ENCODE measurements at places on chromosomes 1 and 21.

DNA sequence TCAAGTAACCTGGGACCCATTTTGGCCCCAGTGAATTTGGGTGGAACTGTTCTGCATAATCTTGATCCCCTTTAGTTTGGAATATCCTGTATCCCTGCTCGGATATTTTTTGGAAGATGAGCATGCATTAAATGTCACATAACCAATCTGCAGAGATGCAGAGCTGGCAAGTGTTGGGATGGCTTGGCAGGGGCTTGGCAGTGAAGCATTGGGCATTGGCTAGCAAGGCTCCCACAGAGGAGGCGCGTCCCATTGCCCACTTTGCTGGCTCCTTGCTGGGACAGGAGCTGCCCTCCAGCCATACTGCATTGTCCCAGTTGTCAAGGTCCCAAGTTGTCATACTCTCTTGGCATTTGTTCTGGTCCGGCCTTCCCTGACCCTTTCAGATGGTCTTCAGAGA is 29.9 kb downstream of the LAMC2 start:
- DNase-seq, result no peak

DNA sequence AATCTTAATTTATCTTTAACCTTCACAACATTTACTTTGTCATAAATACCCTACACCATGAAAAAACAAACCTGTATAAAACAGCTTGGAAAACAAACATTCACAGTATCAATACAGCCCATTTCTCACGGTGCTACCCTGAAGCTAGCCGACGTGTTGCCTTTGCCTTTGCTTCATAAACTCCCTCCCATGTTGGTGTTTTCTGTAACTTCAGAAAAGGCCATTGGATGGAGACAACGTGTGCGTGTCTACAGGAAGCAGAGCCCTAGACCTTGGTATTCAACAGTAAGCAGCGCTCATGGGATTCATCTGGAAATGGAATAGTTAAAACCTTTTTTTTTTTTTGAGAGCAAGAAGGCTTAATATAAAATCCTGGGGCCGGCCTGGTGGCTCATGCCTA is 7.2 kb upstream of the PRDM15 start:
- no peak for DNase-seq

DNA sequence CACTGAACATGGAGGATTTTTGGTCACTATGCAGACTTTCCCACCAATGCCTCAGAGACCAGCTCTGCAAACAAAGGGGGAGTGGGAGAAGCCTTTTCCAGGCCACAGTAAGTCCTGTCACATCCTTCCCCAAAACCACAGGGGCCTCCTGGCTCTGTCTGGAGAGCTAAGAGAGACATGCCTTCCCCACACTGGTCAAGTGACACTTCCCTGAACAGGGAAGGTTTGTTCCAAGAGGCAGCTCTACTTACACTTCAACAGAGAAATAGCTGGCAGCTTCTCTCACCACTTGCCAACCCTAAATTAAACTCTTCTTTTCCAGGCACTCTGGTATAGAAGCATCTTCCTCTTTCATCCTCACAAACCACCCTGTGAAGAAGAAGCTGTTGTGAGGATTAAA is 39.7 kb downstream of the EDN2 start:
- no peak for DNase-seq

GRCh38 chr1:99727575-99728185 is 38.8 kb downstream of the FRRS1 start:
- no peak for DNase-seq

- DNase-seq, result no peak
Measured at GRCh38 chr1:188023206-188023605, 1194.5 kb downstream of the PLA2G4A start.

DNA sequence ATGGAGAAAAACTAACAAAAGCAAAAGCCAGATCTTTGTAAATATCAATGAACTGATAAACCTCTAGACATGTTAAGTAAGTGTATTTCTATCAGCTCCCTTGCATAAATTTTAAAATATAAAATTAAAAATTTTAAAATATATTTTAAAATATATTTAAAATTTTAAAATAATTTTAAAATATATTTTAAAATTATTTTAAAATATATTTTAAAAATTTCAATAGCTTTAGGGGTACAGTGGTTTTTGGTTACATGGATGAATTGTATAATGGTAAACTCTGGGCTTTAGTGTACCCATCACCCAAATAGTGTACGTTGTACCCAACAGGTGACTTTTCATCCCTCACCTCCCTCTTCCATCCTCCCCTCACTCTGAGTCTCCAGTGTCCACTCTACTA is 279.2 kb downstream of the SDCCAG8 start:
- DNase-seq, result no peak

GRCh38 chr1:167491586-167492461 is 26.5 kb downstream of the CD247 start:
- DNase-seq, result no peak

GRCh38 chr1:88935522-88936222 is 44.3 kb upstream of the GTF2B start:
- no peak for DNase-seq

- no peak for DNase-seq
Measured at GRCh38 chr21:44941567-44941966, 1.7 kb downstream of the SLX9 start.

GRCh38 chr1:246074421-246074820 is 432.7 kb downstream of the SMYD3 start:
- DNase-seq, result no peak

Measured in activated T-helper 2 cell treated with anti-CD3 and anti-CD28 coated beads, Interferon-gamma antibody, Interleukin-2, Interleukin-4, amounts not matched to agents 10 μg/mL and 5 μg/mL and 100 μg/mL, durations not matched to agents 14 hours and 24 hours and 36 hours (primary cell).